Osteoblast (primary cell): ENCODE measurements at places on chromosomes 11 and 22. TPM values are rescaled to one million over a fixed set of nuclear protein-coding genes. Genes with fewer than 3 reads are reported as not detected.

Gene L3MBTL2
- total RNA-seq = 21.5 and 22.8 TPM in 2 replicates

Gene KIRREL3
- total RNA-seq = 3.6 and 4.4 TPM in 2 replicates

Gene CD248
- total RNA-seq = 103 and 107 TPM in 2 replicates

- peak overlapping the region; percentile 17 for H3K27ac ChIP-seq
- peaks cover 11% of the 10 kb centered on the region for H3K4me1 ChIP-seq
- DNase-seq = peak; percentile 5
- no peak overlapping the region for H3K4me3 ChIP-seq
- H3K27me3 ChIP-seq = no peaks in the 10 kb centered on the region
Observed at GRCh38 chr11:12243911-12244550, 133.3 kb upstream of the PARVA start.

DNA sequence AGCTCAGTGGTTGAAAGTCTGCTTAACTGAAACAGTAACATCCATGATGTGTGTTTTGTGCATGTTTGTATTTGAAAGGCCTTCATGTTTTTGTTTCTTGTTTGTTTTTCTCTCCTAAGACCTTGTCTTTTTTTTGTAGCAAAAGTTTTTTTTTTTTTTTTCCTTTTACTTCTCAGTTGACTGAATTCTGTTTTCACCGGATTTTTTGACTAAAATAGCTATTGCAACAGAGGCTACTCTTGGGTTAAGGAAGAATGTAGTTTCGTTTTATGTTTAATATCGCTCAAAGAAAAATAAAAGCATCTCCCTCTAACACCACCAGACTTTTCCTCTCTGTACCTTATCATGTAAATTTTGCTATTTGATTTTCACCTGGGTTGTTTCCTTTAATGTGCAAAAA lies 15.1 kb downstream of the APOL6 start:
- H3K27me3 ChIP-seq = no peaks in the 10 kb centered on the region
- H3K36me3 ChIP-seq = peaks cover 9% of the 10 kb centered on the region
- peaks cover 15% of the 10 kb centered on the region for H3K4me1 ChIP-seq
- no peak for DNase-seq

GRCh38 chr22:32539631-32540421 lies 65.2 kb downstream of the FBXO7 start:
- H3K4me3 ChIP-seq = no peak overlapping the region
- H3K27me3 ChIP-seq = peaks cover 7% of the 10 kb centered on the region
- no peaks in the 10 kb centered on the region for H3K36me3 ChIP-seq
- DNase-seq = no peak
- H3K4me1 ChIP-seq = peaks cover 2% of the 10 kb centered on the region

- no peaks in the 10 kb centered on the region for H3K27me3 ChIP-seq
- H3K4me1 ChIP-seq = no peaks in the 10 kb centered on the region
- H3K27ac ChIP-seq = no peak overlapping the region
- H3K36me3 ChIP-seq = no peaks in the 10 kb centered on the region
Observed at GRCh38 chr11:101566626-101567025, 17.2 kb downstream of the TRPC6 start.

- no peak for DNase-seq
- H3K4me3 ChIP-seq = no peak overlapping the region
- no peaks in the 10 kb centered on the region for H3K36me3 ChIP-seq
- no peaks in the 10 kb centered on the region for H3K27me3 ChIP-seq
Observed at GRCh38 chr11:94309757-94310156, 5.4 kb downstream of the IZUMO1R start.

GRCh38 chr22:45083659-45084305 lies 74.0 kb upstream of the PHF21B start:
- peak overlapping the region; percentile 68 for H3K27ac ChIP-seq
- H3K36me3 ChIP-seq = no peaks in the 10 kb centered on the region
- no peak overlapping the region for H3K4me3 ChIP-seq
- H3K27me3 ChIP-seq = peaks cover 11% of the 10 kb centered on the region
- H3K4me1 ChIP-seq = peaks cover 15% of the 10 kb centered on the region
- DNase-seq = peak; percentile 95
